ENCODE measurements at places on chromosomes 2 and 18.

DNA sequence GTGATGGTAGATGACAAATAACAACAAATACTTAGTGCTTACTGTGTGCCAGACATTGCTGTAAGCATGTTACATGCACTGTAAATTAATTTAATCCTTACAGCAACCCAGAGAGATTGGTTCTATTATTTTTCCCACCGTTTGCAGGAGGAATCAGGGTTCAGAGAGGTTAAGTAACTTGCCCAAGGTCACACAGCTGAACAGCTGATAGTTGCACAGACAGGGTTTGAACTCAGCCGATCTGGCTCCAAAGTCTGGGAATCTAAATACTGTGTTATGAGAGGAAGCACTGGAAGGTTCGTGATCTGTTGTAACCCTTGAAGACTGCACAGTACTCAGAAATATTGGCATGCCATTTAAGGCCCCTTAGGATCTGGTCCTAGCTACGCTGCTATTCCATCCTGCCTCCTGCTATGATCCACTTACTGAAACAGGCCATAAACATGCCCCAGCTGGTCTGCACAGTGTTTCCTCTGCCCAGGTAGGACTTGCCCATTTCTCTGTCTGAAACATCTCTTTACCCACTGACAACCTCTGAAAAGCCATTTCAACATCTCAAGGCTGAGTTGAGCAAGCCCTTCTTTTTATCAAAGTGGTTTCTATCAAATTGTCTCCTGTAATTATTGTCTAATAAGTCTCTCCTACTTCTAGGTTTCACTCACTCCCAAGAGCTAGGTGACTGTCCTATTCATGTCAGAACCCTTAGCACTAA is 40.4 kb upstream of the MRPL33 start:
- DNase-seq, result peak; percentile 1

DNA sequence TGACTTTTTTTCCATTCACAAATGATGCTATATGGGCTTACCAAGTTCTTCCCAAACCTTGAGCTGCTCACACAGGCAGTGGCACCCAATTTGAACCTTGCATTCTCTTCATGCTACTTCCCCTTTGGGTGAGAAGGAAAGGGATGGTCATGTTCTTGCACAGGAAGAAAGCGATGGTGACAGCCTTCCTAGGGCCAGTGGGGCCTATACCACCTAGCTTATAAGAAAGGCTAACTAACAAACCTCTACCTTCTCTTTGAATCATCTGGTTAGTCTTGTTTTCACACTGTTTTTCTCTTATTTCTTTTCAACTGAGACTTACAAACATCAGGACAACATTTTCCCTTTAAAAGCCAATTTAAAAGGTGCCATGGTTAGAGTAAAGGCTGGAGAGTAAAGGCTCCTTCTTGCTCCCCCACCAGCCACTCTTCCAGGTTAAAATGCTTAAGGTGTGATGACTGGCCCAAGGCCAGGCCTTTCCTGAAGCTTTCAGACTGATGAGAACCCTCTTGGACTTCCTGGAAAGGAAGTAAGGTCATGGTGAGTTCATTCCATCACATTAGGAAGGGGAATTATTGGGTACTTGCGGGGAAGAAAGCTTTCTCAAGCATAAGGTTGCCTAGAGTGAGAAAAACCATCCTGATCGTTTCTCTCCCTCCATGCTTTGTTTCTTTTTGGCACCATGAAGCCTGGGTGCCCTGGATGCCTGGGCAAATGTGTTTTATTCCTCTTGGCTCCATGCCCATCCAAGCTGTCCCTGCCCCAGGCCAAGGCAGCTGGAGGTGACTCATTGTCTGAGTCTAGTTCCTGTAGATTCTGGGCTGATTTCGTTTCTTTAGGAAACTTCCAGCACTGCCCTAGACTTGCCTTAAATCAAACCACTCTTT is 41.4 kb upstream of the ITGB6 start:
- DNase-seq, result no peak

DNA sequence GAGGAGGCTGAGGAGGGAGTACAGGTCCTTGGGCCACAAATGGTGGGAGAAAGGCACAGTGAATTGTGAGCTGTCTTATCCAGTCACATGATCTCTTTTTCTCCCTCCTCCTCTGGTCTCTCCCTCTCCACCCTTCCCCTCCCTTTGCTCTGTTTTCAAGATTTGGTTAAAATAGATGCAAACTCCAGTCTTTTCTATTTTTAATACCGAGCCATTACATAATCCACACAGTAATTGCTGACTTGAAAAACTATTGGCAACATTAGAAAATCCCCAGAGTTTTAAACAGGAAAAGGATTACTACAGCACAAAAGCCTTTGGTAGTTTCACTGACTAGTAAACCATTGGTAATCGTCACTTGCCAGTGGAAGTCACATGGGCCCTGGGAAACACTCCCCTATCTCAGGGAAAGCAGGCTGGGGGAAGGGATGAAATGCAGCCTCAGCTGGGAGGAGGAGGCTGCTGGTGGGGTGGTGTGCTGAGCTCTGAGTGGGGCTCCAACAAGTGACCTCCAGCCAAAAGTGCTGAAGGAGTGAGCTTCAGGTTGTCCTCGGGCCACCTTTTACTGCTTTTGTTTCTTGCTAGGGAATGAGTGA is 57.4 kb upstream of the PCBP1 start:
- no peak for DNase-seq

GRCh38 chr2:216549926-216550690 is 51.5 kb downstream of the RPL37A start:
- DNase-seq, result no peak

DNA sequence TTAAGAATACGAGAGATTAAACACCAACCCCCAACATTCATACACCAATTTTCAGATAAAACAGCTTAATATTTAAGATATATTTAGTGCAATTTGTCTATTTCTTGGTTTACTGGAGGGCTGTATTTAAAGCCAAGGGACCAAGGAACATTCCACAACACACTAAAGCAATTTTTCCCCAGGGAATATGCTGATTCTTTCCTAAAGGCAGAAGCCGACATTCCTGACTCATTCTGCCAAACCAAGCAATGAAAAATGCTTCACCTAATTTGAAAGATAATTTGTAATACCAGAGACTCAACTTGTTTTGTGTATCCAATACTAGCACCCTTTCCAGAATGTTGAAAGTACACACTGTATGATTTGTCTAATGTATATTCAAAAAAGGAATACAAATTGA is 1267.6 kb upstream of the PIK3C3 start:
- DNase-seq, result no peak

DNA sequence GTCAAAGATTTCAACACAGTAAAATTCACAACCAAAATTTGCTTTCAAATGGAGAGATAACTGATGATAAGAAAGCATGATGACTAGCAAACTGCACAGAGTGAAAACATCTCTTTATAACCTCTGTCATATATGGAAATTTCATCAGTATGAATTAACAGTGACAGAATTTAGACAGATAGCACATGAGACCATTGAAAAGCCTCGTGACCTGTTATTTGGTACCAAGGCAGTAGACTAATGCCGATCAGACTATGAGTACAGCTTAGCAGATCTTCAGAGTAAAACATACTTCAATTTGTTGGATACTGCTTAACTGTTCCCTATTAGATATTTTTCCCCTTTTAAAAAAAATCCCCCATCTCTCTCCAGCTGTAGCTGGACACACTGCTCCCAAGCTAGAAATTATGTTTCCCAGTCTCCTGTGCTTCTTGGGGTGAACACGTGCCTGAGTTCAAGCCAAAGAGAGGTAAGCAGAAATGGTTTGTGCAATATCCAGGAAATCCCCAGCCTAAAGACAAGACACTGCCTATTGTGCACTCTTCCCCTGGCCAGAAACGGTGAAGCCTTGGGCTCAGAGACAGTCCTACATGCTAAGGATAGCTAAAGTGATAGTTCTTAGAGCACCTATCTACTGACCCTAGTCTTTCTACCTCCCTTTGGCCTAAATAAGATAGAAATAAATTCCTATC is 256.1 kb downstream of the NCKAP5 start:
- DNase-seq, result no peak

GRCh38 chr2:39874236-39874635 is 95.2 kb upstream of the THUMPD2 start:
- no peak for DNase-seq

GRCh38 chr2:240878341-240878936 is 9.8 kb downstream of the AGXT start:
- no peak for DNase-seq

DNA sequence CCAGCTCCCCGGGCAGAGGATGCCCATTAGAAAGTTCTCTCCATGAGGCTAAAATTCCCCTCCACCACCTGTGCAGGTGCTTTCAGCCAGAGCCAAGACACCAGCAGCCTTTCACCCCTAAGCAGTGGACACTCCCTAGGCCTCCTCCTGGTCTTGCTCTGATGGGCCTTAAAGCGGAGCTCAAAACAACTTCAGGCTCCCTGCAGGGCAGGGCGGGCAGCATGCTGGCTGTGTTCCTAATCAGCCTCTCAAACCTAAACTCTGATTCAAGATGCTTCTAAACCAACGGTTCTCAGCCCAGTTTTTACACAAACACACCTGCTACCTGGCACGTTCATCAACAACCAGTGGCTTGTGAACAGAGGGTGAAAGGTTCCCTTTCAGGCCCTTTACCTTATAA is 254.4 kb downstream of the TWIST2 start:
- no peak for DNase-seq

DNA sequence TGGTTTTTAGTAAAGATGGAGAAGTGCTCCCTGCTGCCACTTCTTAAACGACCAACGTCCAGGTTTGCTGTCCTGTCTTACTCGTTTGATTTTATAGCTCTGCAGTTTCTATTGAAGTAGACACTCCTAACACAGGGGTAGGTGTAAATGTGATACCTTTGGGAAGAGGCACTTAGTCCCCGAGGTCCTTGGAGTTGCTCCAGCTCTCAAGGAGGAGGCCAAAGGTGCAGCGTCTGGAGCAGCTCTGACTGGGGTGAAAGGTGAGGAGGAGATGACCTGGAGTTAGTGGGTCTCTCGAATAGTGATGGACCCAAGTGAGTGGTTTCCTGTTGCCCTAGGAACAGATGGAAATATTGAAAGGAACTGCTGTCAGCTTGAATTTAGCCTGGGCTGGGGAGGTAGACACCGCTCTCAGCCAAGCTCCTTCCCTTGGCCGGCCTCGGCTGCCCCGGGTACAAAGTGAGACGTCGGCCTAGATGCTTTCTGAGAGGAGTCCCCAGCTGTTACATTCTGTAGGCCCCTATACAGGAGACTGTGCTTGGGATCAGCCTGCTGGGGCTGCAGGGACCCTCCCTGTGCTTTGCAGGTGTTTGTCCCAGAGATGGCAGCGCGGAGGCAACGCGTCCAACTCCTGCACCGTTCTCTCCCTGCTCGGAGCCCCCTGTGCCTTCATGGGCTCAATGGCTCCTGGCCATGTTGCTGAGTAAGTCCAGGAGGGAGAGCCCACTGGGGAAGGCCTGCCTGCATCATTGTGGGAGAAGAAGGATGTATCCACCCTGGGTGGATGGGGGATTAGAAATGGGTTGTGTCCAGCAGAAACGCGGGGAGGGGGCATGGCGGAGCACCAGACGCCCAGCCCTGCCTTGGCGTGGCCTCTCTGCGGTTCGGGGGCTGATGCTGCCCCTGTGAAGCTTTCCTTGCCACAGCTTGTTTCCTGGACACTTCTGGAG is 5.4 kb downstream of the KHK start:
- DNase-seq, result no peak

GRCh38 chr2:85578243-85579180 is 1.1 kb downstream of the VAMP8 start:
- peak; percentile 84 for DNase-seq

DNA sequence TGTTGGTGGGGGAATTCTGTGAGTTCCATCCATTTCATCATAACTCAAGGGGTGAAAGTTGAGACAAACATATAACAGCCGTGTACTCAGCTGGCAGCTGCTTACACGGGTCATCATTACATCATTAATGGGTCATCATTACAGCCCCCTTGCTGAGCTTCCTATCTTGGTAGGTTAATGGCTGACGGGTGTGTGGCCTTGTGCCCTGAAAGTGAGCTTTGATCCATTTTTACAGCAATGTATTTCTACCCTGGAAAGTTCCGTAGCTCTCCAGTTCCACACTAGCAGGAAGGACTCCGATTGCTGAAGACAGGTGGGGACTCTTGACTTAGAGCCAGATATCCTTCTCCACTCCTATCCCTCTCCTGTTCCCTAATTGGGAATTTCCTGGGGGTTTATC is 105.2 kb upstream of the DLX2 start:
- DNase-seq, result no peak

GRCh38 chr18:44685296-44685695 is 4.6 kb downstream of the SETBP1 start:
- no peak for DNase-seq

DNA sequence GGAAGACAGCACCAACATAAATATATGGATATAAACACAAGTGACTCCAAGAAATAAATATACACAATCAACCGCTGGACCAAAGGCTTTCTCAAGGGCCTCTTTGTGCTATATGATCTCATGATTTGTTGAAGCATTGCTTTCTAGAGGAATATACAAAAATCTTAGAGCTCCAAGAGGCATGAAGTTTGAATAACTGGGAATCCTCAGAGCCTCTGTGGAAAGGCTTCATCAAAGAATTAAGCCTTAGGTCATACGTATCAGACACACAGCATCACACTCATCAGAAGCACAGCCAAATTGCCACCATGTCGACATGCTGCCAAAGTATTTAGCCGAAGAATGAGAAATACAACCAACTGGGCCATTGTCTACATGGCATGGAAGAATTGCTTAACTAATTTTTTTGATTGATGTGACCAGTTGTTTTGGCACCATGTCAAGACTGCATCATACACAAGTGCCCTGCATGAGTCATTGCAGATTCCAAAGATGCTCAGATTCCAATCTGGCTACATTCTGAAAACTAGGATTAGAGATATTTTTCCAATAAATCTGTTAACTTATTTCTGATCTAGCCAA is 860.6 kb upstream of the ZEB2 start:
- DNase-seq, result no peak

GRCh38 chr2:170047331-170048065 is 130.4 kb upstream of the MYO3B start:
- no peak for DNase-seq

GRCh38 chr2:27887830-27888229 is 2.4 kb downstream of the RBKS start:
- DNase-seq, result no peak

DNA sequence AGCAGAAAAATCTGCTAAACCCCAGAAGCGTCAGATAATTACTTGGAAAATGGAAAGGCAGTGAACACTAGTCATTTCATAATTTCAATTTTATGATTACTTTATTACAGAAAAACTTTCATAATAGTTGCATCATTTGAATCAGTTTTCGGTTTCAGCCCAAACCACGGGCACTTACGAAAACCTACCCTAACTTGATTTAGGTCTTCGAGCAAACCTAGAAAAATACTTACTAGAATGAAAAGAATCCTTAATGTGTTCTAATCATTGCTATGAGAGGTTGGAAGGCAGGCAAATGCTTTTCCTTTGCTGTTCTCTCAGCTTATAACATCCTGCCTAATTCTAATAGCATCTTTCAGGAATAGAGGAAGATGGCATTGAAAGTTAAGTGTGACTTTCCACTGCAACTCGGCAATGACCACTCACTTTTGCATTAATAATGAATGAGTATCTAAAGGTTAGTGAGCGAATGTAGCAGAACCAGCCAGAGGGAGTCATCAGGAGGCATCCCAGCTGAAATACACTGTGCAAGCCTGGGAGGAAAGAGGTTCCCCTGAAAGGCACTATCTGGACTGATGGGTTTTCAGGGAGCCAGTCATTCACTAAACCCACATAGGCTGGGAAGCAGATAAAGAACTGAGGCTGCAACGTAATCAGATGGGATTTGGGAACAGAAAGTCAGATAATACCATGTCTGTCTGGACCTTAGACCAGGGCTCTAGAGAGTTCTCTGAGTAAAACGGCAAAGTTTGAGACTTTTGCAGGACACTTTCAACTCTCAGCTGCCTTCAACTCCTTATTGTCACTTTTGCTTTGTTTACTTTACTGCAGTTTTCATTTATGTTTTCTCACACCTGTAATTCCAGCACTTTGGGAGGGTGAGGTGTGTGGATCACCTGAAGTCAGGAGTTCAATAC is 520.8 kb downstream of the RNF144A start:
- DNase-seq, result no peak
